ENCODE measurements at places on chromosomes 2 and 18.

DNA sequence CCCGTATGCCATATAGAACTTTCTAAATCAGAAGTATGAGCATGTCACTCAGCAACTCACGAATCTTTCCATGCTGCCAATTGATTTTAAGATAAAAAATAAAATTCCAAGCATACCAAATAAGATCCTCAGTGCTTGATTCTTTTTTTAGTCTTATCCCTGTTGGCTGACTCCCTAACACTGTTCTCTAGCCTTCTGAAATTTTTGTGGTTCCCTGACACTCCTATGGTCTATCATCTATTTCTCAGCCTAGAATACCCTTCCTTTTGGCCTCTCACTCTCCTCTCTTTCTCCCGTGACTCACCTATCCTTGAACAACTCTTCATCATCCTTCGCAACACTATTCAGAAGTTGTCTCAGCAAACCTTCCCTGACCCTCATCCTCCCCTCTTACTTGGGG lies 50.5 kb downstream of the CCDC141 start:
- H3K36me3 ChIP-seq = no peaks in the 10 kb centered on the region
- no peaks in the 10 kb centered on the region for H3K27me3 ChIP-seq
- no peak for DNase-seq
- H3K4me3 ChIP-seq = no peak overlapping the region
- H3K27ac ChIP-seq = no peak overlapping the region

DNA sequence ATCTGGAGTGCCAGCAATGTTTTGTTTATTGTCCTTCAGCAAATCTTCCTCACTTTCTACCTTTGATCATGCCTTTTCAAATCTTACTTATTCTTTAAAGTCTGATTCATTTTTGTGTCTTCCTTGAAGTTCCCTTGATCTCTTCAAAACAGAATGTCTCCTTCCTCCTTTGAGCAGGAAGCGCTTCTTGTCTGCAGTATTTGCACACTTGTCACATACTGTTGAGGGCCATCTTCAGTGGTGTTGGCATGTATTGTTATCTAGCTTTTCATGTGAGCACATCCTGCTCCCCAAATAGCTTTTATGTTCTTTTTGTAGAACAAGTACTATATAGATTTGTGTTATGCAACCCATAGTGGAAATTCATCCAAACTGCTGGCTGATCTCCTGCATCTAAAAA lies 5.9 kb upstream of the CERS6 start:
- H3K4me1 ChIP-seq = no peaks in the 10 kb centered on the region
- H3K27ac ChIP-seq = no peak overlapping the region
- H3K4me3 ChIP-seq = no peak overlapping the region
- no peaks in the 10 kb centered on the region for H3K27me3 ChIP-seq
- DNase-seq = no peak

- no peak overlapping the region for H3K4me3 ChIP-seq
- H3K27me3 ChIP-seq = no peaks in the 10 kb centered on the region
- DNase-seq = peak; percentile 68
- H3K36me3 ChIP-seq = no peaks in the 10 kb centered on the region
- H3K27ac ChIP-seq = no peak overlapping the region
- no peaks in the 10 kb centered on the region for H3K4me1 ChIP-seq
Observed at GRCh38 chr2:112881217-112881985, 29.6 kb upstream of the IL37 start.

DNA sequence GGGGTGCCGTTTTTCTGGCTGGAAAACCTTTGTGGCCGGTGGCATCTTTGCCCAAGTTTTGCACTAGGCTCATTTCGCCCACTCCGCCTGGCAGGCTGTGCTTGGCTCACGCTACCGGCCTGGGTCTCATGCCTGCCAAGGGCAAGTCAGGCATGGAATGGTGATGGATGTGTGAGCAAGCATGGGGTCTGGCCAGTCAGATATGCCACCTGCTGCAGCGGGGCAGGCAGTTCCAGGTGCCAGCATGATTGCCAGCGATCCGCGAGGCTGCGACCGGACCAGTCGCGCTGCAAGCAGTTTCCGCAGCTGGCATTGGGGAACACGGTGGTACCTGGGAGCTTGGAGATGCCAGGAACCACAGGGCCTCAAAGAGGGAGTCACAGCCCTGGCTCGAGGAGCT lies 40.6 kb downstream of the TAF1B start:
- H3K4me1 ChIP-seq = peaks cover 2% of the 10 kb centered on the region
- no peaks in the 10 kb centered on the region for H3K27me3 ChIP-seq
- H3K4me3 ChIP-seq = no peak overlapping the region
- H3K27ac ChIP-seq = no peak overlapping the region

DNA sequence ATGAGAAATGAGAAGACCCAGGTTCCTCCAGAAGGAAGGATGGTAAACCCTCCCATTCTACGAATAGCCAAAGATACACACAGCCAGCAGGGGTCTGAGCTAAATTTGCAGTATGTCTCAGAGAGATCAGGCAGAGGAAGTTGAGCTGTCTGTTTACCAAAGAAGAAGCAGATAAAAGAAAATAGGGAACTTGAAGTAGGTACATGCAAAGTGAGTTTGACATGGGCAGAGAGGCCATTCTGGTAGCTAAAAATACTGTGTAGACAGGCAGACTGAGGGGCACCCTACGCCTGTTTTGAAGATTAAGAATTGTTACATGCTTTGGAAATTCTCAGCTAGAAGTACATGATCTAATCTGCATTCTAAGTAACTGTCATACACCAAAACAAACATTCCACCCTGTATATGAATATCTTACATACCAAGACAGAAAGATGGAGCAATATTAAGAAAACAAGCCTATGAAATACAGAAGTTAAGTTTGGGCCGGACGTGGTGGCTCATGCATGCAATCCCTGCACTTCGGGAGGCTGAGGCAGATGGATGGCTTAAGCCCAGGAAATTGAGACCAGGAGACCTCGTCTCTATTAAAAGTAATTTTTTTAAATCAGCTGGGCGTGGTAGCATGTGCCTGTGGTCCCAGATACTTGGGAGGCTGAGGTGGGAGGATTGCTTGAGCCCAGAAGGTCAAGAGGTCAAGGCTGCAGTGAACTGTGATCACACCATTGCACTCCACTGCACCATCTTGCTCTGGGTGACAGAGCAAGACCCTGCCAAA lies 157.9 kb downstream of the ANKRD44 start:
- H3K27ac ChIP-seq = no peak overlapping the region
- no peaks in the 10 kb centered on the region for H3K36me3 ChIP-seq
- H3K4me1 ChIP-seq = no peaks in the 10 kb centered on the region
- no peaks in the 10 kb centered on the region for H3K27me3 ChIP-seq
- H3K4me3 ChIP-seq = no peak overlapping the region

GRCh38 chr2:206647985-206648384 lies 5.7 kb downstream of the FAM237A start:
- DNase-seq = no peak
- no peak overlapping the region for H3K27ac ChIP-seq
- no peak overlapping the region for H3K4me3 ChIP-seq
- no peaks in the 10 kb centered on the region for H3K27me3 ChIP-seq
- H3K36me3 ChIP-seq = no peaks in the 10 kb centered on the region

DNA sequence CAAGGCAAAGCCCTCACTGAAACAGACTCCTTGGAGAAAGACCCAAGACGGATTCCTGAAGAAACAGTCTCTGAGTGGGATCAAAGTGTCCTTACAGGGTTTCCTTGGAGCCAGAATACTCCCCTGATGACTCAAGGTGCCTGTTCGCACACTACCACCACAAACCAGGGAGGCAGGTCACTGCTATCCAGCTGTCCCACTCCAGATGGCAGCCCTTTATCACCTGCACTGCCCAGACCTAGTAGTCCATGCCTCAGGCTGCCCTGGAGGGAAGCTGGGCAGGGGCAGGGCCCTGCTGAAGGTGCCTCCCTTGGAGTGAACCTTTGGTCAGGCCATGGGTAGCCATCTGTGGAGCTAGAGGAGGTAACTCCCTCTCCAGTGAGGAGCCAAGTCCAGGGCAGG lies 34.1 kb downstream of the TRABD2A start:
- peak; percentile 30 for DNase-seq
- no peak overlapping the region for H3K4me3 ChIP-seq
- H3K27me3 ChIP-seq = no peaks in the 10 kb centered on the region

- H3K27me3 ChIP-seq = no peaks in the 10 kb centered on the region
- H3K27ac ChIP-seq = no peak overlapping the region
- no peak for DNase-seq
- H3K36me3 ChIP-seq = no peaks in the 10 kb centered on the region
Observed at GRCh38 chr18:42106784-42107183, 151.8 kb downstream of the PIK3C3 start.

GRCh38 chr2:5666798-5667197 lies 25.4 kb upstream of the SOX11 start:
- H3K27me3 ChIP-seq = no peaks in the 10 kb centered on the region
- no peak overlapping the region for H3K4me3 ChIP-seq
- H3K4me1 ChIP-seq = no peaks in the 10 kb centered on the region
- H3K36me3 ChIP-seq = no peaks in the 10 kb centered on the region

GRCh38 chr2:48319863-48320262 lies 210.1 kb upstream of the STON1 start:
- no peak overlapping the region for H3K27ac ChIP-seq
- H3K36me3 ChIP-seq = no peaks in the 10 kb centered on the region
- no peaks in the 10 kb centered on the region for H3K4me1 ChIP-seq
- H3K4me3 ChIP-seq = no peak overlapping the region
- H3K27me3 ChIP-seq = no peaks in the 10 kb centered on the region

- H3K27ac ChIP-seq = no peak overlapping the region
- H3K27me3 ChIP-seq = no peaks in the 10 kb centered on the region
- DNase-seq = no peak
- no peak overlapping the region for H3K4me3 ChIP-seq
- no peaks in the 10 kb centered on the region for H3K36me3 ChIP-seq
Observed at GRCh38 chr18:23377669-23378301, 75.3 kb upstream of the RIOK3 start.

DNA sequence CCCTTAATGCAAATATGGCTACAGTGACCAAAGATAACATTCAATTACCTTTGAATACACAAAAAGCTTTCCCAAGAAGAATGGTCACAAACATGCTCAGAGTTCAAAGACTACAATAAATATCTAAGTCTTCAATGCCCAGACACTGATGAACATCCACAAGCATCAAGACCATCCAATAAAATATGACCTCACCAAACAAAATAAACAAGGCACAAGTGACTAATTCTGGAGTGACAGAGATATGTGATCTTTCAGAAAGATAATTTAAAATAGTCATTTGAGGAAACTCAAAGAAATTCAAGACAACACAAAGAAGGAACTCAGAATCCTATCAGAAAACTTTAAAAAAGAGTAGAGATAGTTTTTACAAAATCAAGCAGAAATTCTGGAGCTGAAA lies 40.6 kb upstream of the CAPN13 start:
- H3K4me3 ChIP-seq = no peak overlapping the region
- no peaks in the 10 kb centered on the region for H3K27me3 ChIP-seq
- no peaks in the 10 kb centered on the region for H3K36me3 ChIP-seq
- no peaks in the 10 kb centered on the region for H3K4me1 ChIP-seq
- no peak for DNase-seq
- H3K27ac ChIP-seq = no peak overlapping the region

GRCh38 chr2:207071820-207072219 lies 93.9 kb downstream of the KLF7 start:
- peaks cover 2% of the 10 kb centered on the region for H3K27me3 ChIP-seq
- peaks cover under 1% of the 10 kb centered on the region for H3K4me1 ChIP-seq
- no peak overlapping the region for H3K27ac ChIP-seq

- H3K27ac ChIP-seq = no peak overlapping the region
- H3K27me3 ChIP-seq = no peaks in the 10 kb centered on the region
- DNase-seq = no peak
- no peaks in the 10 kb centered on the region for H3K4me1 ChIP-seq
Observed at GRCh38 chr2:54708584-54709335, 14.7 kb upstream of the EML6 start.

DNA sequence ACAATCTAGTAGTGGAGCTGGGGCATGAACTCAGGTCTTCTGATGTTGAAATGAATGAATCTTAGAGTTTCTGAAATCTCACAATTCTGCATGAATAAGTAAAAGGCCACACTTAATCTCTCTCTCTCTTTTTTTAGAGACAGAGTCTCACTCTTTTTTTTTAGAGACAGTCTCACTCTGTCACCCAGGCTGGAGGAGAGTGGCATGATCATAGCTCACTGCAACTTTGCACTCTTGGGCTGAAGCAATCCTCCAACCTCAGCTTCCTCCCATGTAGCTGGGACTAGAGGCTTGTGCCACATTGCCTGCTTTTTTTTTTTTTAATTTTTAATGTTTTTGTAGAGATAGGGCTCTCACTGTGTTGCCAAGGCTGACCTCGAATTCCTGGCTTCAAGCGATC lies 68.9 kb upstream of the THOC1 start:
- no peak for DNase-seq
- H3K27ac ChIP-seq = no peak overlapping the region
- H3K27me3 ChIP-seq = no peaks in the 10 kb centered on the region
- no peaks in the 10 kb centered on the region for H3K36me3 ChIP-seq

DNA sequence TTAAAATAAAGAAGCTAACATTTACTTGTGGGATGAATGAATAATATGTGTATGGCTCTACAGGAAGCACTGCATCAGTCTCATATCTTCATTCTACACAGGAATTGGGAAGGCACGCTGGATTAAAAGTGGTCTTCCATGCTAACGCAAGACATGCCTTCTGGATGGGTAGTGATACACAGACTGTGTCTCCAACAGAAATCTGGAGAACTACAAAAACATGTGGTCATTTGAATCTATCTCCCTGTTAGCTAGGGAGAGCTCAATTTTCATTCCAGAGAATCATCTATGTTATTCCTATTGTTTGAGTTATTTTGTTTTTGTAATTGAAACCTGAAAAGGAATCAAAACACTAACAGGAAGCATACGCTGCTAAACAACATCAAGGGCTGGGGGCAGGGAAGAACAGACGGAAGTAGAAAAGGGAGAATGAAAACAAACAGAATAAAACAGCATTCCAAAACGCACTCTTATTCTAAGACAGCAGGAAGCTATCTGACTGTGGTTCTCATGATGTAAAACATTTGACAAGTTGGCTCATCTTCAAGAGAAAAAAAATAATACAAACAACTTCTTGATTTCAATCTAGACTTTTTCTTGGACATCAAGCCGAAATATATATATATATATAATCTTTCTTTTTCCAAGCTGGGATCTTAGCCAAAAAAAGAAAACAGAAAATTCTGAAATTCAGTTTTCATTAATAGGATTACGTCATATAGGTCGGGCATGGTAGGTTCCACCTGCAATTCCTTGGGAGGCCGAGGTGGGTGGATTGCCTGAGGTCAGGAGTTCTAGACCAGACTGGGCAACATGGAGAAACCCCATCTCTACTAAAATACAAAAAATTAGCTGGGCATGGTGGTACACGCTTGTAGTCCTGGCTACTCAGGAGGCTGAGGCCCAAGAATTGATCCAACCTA lies 31.5 kb upstream of the ASNSD1 start:
- DNase-seq = no peak
- H3K27ac ChIP-seq = no peak overlapping the region
- H3K36me3 ChIP-seq = no peaks in the 10 kb centered on the region

Measured in trophoblast cell (in vitro differentiated cells and primary cell).